ENCODE measurements at places on chromosomes 3 and 15.

DNA sequence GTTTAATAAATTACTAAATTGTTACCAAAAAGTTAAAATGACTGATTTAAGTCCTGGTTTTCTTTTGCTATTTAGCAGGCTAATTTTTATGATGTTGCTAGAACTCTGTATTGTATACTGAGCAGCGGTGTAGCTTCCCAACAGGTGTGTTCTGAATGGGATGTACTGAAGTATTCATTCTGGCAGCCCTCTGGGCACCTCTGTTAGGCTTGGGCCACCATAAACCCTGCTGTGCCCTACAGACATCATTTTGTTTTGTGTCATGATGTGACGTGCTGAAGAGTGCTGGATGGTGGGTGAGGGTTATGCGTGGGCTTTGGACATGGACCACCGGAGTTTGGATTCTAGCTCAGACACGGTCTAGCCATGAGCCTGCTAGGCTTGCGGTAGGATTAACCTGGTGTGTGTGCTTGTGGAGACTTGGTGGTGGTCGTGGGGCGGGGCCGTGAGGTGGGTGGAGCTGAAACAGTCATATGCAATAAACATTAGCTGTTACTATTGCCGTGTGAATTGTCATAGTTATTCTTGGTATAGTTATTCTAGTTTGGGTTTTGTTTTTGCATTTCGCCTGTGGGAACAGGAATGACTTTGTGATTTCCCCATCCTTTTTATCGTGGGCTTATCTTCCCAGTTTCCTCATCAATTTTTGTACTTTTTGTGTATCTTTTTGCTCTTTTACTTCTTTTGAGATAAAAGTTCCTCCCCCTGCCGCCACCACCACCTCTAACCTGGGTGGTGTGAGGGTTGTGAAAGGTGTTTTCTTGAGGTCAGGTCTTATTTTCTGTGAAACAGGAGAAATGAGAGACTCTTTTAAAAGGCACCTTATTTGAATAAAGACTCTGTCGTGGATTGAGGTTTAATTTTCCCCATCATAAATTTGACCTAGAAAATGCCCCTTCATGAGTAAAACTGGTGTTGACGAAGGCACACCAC, 93.7 kb downstream of the MCTP2 start:
- DNase-seq, result peak; percentile 45

- DNase-seq, result peak; percentile 30
Measured at GRCh38 chr3:186807231-186807630, 949 bp upstream of the RFC4 start.

DNA sequence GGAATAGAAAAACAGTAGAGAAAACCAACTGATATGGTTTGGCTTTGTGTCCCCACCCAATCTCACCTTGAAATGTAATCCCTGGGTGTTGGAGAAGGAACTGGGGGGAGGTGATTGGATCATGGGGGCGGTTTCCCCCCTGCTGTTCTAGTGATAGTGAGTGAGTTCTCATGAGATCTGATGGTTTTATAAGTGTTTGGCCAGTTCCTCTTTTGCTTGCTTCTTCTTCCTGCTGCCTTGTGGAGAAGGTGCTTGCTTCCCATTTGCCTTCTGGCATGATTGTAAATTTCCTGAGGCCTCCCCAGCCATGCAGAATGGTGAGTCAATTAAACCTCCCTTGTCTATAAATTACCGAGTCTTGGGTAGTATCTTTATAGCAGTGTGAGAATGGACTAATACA, 48.4 kb downstream of the EOMES start:
- no peak for DNase-seq

- no peak for DNase-seq
Measured at GRCh38 chr3:186609247-186609868, 3.5 kb upstream of the AHSG start.

- no peak for DNase-seq
Measured at GRCh38 chr3:188421836-188422540, 268.0 kb downstream of the LPP start.

DNA sequence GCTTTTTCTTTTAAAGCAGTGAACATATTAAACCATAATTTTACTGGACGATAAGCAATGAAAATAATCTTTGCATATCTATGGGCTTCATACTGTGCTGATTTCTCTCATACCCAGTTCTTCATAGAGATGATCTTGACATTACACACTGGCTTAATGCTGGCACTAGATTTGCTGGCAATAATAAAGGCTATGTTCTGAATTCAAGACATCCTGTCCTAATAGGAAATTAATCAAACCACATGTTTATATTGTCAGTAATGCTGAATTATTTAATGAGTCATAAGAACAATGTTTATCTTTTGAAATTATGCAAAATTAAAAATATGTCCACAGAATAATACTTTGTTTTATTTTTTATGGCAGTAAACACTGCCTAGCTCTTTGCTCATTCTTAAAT, 643.2 kb downstream of the OTOL1 start:
- no peak for DNase-seq

DNA sequence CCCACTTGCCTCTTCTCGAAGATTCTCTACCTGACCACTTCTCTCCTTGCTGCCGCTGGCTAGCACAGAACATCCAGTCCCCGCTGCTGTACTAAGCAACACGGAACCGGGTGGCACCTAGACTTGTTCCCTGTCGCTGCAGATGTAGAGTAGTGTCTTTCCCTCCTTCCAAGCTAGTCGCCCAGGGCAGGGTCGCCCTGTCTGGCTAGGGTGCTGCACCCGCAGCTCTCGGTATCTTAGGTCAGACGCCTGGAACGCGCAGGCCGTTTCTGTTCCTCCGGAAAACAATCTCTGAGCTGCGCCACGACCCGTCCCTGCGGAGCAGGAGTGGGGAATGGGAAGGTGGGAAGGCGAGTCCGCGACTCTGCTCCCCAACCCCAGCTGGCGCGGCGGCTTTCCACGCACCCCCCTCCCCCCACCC, 758 bp upstream of the SNX33 start:
- DNase-seq, result no peak

DNA sequence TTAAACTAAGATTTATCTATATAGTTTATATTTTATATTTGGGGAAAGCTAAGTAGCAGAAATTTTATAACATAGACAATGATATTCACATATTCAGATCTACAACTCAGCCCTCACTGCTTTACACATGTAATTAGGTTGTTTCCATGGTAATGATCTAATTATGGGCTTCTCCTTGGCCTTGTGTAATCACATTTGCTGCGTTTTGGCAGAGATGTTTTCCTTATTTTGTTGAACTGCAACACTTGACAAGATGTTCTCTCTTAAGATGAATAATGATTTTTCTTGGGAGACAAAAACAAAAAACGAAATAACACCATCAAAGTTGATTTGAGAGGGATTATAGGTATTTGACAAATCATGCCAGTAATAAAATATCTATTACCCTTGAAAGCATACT, 635.6 kb upstream of the TBL1XR1 start:
- no peak for DNase-seq

GRCh38 chr3:44232407-44232806, 9.3 kb upstream of the TOPAZ1 start:
- no peak for DNase-seq

GRCh38 chr3:133115176-133115575, 77.0 kb downstream of the TMEM108 start:
- no peak for DNase-seq

DNA sequence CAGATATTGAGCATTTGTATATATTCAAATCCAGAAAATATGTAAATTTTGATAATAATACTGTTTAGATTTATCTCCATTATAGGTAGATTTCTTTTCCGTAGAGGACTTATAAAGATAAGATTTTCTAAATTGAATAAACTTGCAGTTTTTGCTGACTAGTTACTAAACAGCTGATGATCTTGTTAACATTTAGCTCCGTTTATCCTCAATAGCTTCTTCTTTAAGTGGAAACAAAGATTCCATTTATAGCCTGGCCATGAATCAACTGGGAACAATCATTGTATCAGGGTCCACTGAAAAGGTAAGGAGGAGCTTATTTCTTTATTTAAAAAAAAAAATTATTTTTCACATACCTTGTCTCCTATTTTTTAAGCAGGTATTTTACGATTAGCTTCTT, 16.7 kb downstream of the WDR48 start:
- DNase-seq, result no peak

- no peak for DNase-seq
Measured at GRCh38 chr3:61562721-61563312, 1.4 kb downstream of the PTPRG start.

GRCh38 chr3:67109651-67110204, 111.6 kb downstream of the KBTBD8 start:
- DNase-seq, result peak; percentile 14

GRCh38 chr3:193704431-193704830, 111.4 kb downstream of the OPA1 start:
- DNase-seq, result no peak

GRCh38 chr3:46987743-46988401, 8.4 kb downstream of the NBEAL2 start:
- peak; percentile 94 for DNase-seq

GRCh38 chr15:73755481-73755880, 2.3 kb upstream of the INSYN1 start:
- no peak for DNase-seq

DNA sequence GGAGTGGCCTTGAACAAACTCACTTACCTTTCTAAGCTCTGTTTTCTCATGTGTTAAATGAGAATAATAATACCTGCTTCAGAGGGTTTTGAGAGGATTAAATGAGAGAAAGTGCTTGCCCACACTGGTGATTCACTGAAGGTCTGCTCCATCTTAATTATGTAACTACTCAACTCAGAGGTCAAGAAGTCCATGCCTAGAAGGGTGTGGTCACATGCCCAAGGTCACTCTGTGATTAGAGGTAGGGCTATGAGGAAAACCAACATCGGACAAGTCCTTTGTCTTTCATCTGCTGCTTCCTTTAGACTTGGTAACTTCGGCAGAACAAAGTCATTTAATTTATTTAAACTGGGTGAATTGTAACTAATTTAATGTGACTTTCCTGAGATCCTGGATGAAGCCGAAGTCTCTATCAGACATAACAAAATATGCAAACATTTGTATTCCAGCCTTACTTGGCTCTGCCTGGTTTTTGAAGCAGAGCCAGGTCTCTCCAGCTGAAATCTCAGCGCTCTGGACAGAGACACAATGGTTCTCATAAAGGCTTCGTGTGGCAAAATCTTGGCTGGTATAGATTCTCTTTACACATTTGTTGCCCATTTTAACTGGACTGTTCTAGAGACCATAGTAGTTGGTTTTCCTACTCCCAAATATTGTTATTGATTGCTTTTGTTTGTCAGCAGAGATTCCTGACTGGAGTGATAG, 3.0 kb downstream of the CHRNA7 start:
- no peak for DNase-seq
